ENCODE measurements at places on chromosomes 2 and 18. TPM values are rescaled to one million over a fixed set of nuclear protein-coding genes. Genes with fewer than 3 reads are reported as not detected.
A peak's percentile ranks its signal among the peaks of the same experiment; 100 is the strongest.

GRCh38 chr2:20052861-20053281, 1.4 kb upstream of the LAPTM4A start:
- DNase-seq, result peak; percentile 77

DNA sequence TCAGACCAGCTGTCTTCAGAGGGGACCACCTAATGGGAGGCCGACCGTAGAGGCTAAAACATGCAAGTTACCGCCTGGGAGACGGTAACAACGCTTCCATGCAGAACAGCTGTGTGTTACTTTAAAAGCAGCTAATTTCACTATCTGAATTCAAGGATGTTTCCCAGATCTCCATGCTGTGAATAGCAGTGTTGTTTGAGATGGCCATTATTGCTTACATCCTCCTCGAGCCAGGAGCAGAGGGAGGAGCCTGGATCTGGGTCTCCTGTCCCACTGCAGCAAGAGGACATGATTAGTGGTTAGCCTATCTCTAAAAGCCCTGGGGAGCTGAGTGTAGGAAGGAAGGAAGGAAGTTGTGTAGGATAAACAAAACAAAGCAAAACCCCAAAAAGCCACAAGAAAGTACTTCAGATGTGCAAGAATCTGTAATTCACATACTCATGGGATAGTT, 50.9 kb downstream of the ACTR2 start:
- peak; percentile 67 for DNase-seq

GRCh38 chr2:194166818-194167217, 1490.2 kb upstream of the SLC39A10 start:
- peak; percentile 2 for DNase-seq

DNA sequence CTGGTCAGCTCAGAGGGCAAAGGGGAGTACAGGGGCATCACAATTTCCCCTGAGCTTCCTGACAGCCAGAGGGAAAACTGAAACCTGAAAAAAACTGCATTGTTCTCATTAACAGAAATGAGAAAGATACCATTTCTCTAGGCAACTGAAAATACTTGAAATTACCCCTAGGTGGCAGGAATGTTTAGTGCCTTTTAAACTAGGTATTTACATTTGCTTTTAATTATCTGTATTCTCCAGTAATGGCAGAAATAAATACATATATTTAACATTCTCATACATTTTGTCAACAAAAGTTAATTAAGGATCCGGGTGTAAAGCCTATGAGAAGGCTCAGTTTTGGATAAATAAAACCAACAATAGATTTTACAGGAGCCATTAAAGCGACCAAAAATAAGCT, 34.5 kb downstream of the RPL31 start:
- no peak for DNase-seq

DNA sequence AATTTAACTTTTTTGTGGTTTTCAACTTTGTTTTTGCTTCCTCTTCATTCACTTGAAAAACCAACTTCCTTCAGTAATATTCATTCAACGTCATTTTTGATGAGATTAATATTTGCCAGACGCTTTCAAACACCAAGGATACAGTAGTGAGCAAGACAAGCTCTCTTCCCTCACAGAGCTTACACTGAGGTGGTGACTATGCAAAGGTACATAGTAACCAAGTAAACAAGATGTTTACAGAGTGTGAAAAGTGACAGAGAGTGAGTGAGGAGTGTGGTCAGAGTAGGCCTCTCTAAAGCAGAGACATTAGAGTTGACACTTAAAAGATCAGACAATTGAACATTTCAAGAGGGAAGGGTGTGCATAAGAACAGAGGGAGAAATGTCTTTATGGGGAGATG, 155.5 kb downstream of the TMEM247 start:
- DNase-seq, result no peak

- peak; percentile 6 for DNase-seq
These were observed 218.1 kb upstream of the MGAT5 start for GRCh38 chr2:134035605-134036370.

- DNase-seq, result no peak
These were observed 2.9 kb downstream of the GPR45 start for GRCh38 chr2:105244451-105244850.

DNA sequence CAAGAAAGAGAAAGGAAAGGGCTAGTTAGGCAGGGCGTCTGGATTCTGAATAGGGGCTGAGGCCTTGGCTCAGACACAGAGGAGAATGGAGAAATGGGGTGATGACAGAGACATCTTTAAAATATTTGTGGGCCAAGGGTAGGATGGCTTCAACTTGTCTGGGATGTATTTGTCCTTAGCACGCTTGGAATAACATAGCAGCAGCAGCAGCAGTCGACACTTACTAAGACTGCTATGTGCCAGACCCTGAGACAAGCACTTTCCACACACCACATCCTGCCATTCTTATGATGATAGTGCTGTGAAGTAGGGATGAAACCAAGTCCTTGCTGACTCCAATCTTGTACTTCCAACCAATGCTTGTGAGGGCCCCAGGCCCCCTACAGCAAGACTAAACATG, 2.6 kb downstream of the IL1RL1 start:
- peak; percentile 37 for DNase-seq

DNA sequence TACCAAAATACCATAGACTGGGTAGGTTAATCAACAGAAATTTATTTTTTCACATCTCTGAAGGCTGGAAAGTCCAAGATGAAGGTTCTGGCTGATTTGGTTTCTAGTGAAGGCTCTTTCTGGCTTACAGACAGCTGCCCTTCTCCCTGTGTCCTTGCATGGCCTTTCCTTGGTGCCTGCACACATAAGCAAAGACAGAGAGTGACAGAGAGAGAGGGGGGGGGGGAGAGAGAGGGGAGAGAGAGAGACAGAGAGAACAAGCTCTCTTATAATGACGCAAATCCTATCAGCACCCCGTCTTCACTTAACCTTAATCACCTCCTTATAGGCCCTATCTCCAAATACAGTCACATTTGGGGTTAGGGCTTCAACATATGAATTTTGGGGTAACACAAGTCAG, 53.9 kb downstream of the INO80C start:
- DNase-seq, result no peak

GRCh38 chr2:75792146-75792545, 81.4 kb upstream of the GCFC2 start:
- DNase-seq, result no peak

MFSD6 gene
- total RNA-seq, result 20.9 TPM

FRZB gene
- not detected for total RNA-seq

MPPE1 gene
- 10.5 TPM for total RNA-seq

CD28 gene
- total RNA-seq, result not detected
